Right lobe of liver (tissue), 6 donors: ENCODE measurements at places on chromosomes 3 and 15. TPM values are rescaled to one million over a fixed set of nuclear protein-coding genes. Genes with fewer than 3 reads are reported as not detected.

DNA sequence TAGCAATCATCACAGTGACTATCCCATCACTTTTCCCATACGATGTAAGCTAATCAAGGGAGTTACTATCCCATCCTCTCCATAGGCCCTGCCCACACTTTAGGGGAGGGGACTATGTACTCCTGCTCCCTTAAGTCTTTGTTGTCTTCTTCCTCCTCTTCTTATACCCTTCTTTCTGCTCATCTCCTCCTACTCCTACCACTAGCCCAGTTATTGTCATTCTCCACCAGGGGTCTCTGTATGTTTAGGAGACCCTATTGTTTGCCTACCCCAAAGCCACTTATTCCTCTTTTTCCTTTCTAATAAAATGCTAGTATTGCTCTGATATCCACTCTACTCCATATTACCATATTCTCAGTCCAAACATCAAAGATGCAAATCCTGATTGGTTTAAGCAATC lies 27.8 kb downstream of the STAC start:
- no peaks in the 10 kb centered on the region for H3K4me1 ChIP-seq
- no peak for DNase-seq
- H3K4me3 ChIP-seq = no peak overlapping the region
- H3K27ac ChIP-seq = no peak overlapping the region
- H3K27me3 ChIP-seq = no peaks in the 10 kb centered on the region

DNA sequence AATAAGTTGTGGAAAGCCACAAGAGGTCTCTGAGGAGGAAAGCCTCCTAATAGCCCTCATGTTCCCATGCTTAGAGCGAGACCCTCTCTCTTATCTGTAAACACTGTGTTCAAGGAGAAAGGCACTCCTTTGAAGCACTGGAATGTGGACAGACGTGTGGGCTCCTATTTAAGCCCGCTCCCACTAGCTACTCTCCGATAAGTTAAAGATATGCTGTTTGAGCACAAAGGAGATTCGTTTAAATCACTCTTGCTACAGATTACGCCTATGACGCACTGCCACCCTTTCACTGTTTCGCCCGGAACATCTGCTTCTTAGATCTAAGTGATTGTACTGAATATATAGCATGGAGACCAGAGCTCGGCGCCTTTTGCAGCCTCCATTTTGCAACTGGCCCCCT lies 57.8 kb upstream of the FAM3D start:
- no peaks in the 10 kb centered on the region for H3K36me3 ChIP-seq
- no peak for DNase-seq
- H3K27ac ChIP-seq = no peak overlapping the region
- H3K27me3 ChIP-seq = no peaks in the 10 kb centered on the region

- H3K4me3 ChIP-seq = no peak overlapping the region
- no peaks in the 10 kb centered on the region for H3K4me1 ChIP-seq
- H3K27ac ChIP-seq = no peak overlapping the region
- no peak for DNase-seq
Measured at GRCh38 chr3:107837895-107838612, 252.8 kb downstream of the CD47 start.

Gene ZNF654
- 7.1 TPM for total RNA-seq

GRCh38 chr3:40464339-40465110 lies 7.4 kb downstream of the RPL14 start:
- H3K27me3 ChIP-seq = no peaks in the 10 kb centered on the region
- no peak overlapping the region for H3K4me3 ChIP-seq
- H3K4me1 ChIP-seq = peaks cover 3% of the 10 kb centered on the region
- DNase-seq = no peak
- peaks cover 51% of the 10 kb centered on the region for H3K36me3 ChIP-seq
- no peak overlapping the region for H3K27ac ChIP-seq

Gene CCR9
- 0.07 TPM for total RNA-seq

GRCh38 chr15:53437366-53437765 lies 322.1 kb downstream of the WDR72 start:
- no peak overlapping the region for H3K4me3 ChIP-seq
- H3K27me3 ChIP-seq = no peaks in the 10 kb centered on the region
- H3K27ac ChIP-seq = no peak overlapping the region
- H3K36me3 ChIP-seq = no peaks in the 10 kb centered on the region

- DNase-seq = no peak
- H3K4me3 ChIP-seq = no peak overlapping the region
- H3K27me3 ChIP-seq = no peaks in the 10 kb centered on the region
- no peak overlapping the region for H3K27ac ChIP-seq
- H3K4me1 ChIP-seq = no peaks in the 10 kb centered on the region
Measured at GRCh38 chr3:133851266-133851906, 44.3 kb downstream of the RAB6B start.

DNA sequence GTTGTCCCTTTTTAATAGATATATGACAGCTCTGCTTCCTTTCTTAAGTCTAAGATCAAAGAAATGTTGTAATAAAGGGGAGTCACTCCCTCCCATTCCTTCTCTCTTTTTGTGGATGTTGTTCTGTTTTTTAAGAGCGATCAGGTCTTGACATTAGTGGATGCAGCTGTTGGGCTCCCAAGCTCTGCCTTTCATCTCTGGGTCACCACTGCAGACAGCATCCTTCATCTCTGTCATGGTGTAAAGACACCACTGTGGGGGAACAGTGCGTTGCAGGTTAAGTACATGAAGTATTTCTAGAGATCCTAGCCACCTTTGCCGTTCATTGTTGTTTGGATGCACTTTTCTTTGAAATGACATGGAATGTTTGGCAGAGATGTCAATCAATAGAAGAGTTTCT lies 17.7 kb downstream of the FNDC3B start:
- no peaks in the 10 kb centered on the region for H3K36me3 ChIP-seq
- H3K4me3 ChIP-seq = no peak overlapping the region
- no peak for DNase-seq

- peaks cover 54% of the 10 kb centered on the region for H3K4me1 ChIP-seq
- H3K27ac ChIP-seq = no peak overlapping the region
- no peaks in the 10 kb centered on the region for H3K36me3 ChIP-seq
- peaks cover 68% of the 10 kb centered on the region for H3K27me3 ChIP-seq
- no peak for DNase-seq
Measured at GRCh38 chr3:128491691-128491940, 1.4 kb downstream of the GATA2 start.

Gene C2CD4A
- total RNA-seq = not detected

Gene SLCO2A1
- total RNA-seq = 1.5 TPM

DNA sequence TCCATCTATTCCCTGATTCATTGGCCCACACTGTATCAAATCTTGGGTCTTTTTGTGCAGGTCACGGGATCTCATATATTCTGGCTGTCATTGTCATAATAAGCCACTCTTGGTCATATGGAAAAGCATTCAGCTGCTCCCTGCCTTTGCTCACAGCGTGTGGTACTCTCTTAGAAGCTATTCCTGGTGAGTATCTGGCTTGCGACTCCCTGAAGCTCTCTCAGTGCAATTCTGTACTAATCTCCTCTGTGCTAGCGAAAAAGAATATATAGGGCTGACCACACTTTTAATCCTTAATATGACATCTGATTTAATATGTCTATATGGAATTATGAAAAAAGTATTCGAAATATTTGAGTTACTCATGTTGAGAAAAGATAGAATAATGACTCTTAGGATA lies 440.8 kb upstream of the GBE1 start:
- no peaks in the 10 kb centered on the region for H3K36me3 ChIP-seq
- no peaks in the 10 kb centered on the region for H3K27me3 ChIP-seq
- no peak overlapping the region for H3K27ac ChIP-seq
- H3K4me3 ChIP-seq = no peak overlapping the region
- no peak for DNase-seq

DNA sequence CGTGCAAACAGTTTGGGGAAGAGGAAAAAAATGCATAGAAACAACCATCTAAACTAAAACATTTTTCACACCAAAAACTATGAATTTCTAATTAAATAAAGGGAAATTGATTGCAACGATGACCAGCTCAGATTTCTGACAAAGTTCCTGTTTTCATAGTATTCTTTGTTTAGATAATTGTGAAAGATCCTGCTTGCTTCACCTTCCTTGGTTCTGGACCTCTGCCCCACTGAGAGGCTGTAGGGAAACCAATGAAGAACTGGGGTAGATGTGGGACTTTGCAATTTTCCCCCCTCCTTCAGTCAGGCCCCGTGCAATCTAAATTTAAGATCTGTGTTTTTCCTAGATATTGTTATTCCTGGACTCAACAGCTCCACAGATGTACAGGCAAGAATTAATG lies 13.8 kb upstream of the TEX264 start:
- DNase-seq = no peak
- no peak overlapping the region for H3K4me3 ChIP-seq
- peak overlapping the region; percentile 15 for H3K27ac ChIP-seq
- no peaks in the 10 kb centered on the region for H3K27me3 ChIP-seq

GRCh38 chr3:37906734-37907282 lies 45.1 kb downstream of the CTDSPL start:
- no peak overlapping the region for H3K27ac ChIP-seq
- H3K4me1 ChIP-seq = peaks cover 13% of the 10 kb centered on the region
- no peaks in the 10 kb centered on the region for H3K36me3 ChIP-seq
- no peak for DNase-seq
- no peak overlapping the region for H3K4me3 ChIP-seq
- no peaks in the 10 kb centered on the region for H3K27me3 ChIP-seq

GRCh38 chr3:48143992-48144391 lies 44.2 kb downstream of the CDC25A start:
- no peaks in the 10 kb centered on the region for H3K27me3 ChIP-seq
- no peaks in the 10 kb centered on the region for H3K36me3 ChIP-seq
- no peak overlapping the region for H3K27ac ChIP-seq

Gene FAM107A
- total RNA-seq = 2.6 TPM

Gene CHP1
- 263 TPM for total RNA-seq

- H3K27ac ChIP-seq = no peak overlapping the region
- no peaks in the 10 kb centered on the region for H3K27me3 ChIP-seq
- DNase-seq = no peak
Measured at GRCh38 chr3:17175187-17175807, 290.5 kb downstream of the PLCL2 start.

Gene FBXW12
- not detected for total RNA-seq

Gene TM4SF1
- total RNA-seq = 63.0 TPM
